HS-27A (cell line): ENCODE measurements at places on chromosomes 6 and 20.

DNA sequence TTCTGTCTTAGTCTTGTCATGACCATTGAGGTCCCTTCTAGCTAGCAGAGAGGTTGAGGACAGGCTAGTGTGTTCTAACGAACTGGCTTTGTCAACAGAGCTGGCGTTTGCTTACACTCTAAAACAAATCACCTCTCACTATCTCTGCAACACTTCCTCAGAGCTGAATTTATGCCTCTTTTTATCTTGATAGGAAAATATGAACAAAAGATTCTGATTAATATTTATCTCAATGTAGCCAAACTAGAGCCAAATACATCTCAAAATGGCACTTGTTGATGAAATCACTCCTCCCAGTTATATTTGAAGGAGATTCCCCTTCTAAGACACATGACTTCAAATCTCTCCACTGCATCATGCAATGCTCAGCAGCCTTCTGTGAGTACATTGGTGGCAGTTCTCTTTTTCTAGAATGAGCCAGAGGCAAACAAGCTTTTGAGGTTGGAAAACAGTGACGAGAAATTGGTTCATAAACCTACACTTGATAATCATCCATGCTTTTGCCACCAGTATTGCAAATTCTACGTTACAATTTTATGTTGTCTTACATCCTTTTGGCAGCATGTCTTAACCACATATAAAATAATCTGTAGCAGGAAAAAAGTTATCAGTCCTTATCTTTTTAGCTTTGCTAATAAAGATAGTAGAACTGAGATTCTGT lies 615.7 kb upstream of the CITED2 start:
- no peak for DNase-seq

- no peak for DNase-seq
Measured at GRCh38 chr6:120407696-120408095, 926.6 kb downstream of the TBC1D32 start.

GRCh38 chr6:74256381-74256780 lies 560.4 kb downstream of the CD109 start:
- DNase-seq: no peak

GRCh38 chr6:139879823-139880356 lies 505.4 kb upstream of the CITED2 start:
- DNase-seq: no peak

DNA sequence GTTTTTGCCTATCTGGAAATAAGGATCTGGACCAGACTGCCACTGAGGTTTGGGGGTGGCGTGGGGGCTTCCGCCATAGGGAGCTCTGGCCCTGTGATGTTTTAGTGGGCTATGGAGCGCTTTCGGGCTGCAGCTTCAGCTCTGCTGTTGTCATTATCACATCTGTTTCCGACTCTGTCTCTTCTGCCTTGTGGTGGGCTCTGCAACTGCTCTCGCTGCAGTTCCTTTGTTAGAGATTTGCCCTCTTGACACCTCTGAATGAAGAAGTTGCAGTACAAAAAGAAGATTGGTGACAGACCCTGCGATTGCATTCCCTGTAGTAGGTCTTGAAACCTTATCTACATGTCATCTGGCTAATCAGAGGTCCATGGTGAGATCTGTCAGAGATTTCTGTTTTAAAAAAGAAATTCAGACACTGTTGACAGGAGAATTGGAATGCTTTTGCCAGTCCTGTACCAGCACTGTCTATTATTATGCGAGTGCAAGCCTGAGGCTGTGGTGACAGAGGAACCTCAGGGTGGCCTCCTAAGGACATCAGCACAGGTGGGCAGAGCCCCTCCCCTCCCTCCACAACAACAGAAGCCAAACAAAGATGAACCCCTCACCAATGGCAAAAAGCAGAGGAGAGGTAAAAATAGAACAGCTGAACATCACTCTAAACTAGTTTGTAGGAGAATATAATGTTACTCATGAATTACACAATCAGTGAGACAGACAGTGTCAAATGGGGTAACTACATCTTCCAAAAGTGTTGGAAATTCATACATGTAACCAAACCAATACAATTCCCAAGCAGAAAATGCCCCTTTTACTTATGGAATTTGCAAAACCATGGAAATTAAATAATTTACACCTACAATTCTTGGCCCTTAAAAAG lies 63.5 kb upstream of the DEFB112 start:
- DNase-seq: no peak

- no peak for DNase-seq
Measured at GRCh38 chr6:62283796-62284411, 2.1 kb downstream of the KHDRBS2 start.

- peak; percentile 39 for DNase-seq
Measured at GRCh38 chr20:38692436-38693411, 31.6 kb upstream of the SLC32A1 start.

- DNase-seq: no peak
Measured at GRCh38 chr6:55009131-55009530, 162.6 kb downstream of the FAM83B start.

DNA sequence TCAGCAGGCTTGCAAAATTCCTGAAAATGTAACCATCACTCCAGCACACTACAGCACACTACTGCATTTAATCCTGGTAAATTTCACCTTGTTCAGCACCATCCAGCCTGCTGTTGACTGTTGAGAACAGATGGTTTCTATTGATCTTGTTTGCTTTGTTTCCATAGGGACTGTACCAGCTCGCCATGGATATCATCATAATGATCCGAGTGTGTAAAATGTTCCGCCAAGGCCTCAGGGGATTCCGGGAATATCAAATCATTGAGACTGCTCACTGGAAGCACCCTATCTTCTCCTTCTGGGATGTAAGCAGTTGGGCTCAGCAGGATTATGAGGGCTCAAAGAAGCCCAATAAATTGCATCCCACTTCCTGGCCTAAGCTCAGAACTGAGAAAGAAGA lies 4.1 kb downstream of the CNBD2 start:
- DNase-seq: no peak

GRCh38 chr20:33076662-33077372 lies 2.6 kb upstream of the BPIFB4 start:
- DNase-seq: no peak

DNA sequence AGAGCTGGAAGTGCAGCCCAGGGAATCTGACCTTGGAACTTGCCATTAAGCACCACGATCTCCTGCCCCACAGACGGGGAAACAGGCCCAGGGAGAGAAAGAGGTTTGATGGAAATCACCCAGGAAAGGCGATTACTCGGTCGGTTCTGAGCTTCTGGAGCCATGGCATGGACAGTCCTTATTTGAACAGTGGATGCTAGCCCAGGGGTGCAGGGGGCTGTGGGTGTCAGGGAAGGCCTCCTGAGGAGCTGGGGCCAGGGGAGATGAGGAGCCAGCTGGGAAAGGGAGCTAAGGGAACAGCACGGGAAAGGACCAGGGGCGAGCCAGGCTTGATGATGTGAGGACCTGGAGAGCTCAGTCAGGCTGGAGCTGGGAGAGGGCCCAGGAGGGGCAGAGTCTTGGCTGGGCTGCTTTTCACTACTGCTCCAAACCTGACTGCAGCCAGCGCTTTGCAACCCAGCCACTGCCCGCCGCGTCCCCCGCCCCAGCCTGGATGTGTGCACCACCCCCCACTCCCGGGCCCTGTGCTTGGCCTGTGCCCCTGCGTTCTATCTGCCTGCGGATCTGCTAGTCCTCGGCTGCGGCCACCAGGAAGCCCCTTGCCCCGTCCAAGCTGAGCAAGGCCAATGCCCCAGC lies 17.8 kb downstream of the SUN5 start:
- no peak for DNase-seq

DNA sequence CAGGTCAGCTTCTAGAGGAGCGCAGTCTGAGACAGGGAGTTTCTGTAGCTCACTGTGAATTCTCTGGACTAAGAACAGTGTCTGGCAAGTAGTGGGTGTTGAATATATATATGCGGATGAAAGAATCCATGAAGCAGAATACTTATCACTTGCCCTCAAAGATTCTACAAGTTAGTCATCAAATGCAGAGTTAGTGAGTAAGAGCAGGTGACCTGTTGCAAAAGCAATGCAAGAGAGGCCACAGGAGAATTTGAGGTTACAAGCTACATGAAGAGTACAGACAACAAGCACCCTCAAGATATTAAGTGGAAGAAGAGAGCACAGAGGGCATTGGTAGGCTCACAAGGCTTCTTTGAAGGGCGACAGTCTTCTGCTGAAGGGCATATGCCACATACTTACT lies 103.4 kb upstream of the BTBD3 start:
- DNase-seq: peak; percentile 59

DNA sequence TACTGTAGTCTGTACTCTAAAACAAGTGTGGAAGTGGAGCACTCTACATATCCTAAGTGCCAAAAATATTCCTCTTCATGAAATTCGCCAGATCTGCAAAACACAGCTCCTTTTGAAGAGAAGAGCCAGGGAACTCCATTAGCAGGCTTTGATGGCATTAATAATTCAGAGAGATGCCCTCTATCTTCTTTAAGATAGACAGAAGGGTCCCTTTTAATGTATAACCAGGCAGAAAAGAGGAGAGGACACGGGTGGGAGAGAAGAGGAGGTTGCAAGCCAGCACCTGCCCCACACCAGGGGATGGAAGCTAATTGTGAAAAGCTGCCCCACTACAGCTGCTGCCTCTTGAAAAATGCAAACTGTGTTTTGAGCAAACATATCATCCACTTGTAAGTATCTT lies 3.7 kb upstream of the RFPL4B start:
- no peak for DNase-seq
